ENCODE measurements at places on chromosomes 1 and 21. TPM values are rescaled to one million over a fixed set of nuclear protein-coding genes. Genes with fewer than 3 reads are reported as not detected.

DNA sequence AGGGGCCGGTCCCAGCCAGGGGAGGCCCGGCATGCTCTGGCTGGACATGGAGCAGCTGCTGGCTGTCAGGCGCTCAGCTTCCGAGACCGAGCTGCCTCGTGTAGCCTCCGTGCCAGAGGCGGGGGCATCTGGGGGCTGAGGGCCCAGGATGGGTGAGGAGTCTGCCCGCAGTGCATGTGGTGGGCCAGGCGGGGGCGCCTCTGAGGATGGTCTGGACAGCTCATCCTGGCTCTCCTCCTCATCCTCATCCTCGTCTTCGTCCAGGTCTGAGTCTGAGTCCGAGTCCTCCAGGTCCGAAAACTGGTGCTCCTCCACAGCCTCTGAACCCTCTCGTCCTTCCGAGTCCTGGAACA lies 28.9 kb upstream of the EDN2 start:
- no peak for DNase-seq

DNA sequence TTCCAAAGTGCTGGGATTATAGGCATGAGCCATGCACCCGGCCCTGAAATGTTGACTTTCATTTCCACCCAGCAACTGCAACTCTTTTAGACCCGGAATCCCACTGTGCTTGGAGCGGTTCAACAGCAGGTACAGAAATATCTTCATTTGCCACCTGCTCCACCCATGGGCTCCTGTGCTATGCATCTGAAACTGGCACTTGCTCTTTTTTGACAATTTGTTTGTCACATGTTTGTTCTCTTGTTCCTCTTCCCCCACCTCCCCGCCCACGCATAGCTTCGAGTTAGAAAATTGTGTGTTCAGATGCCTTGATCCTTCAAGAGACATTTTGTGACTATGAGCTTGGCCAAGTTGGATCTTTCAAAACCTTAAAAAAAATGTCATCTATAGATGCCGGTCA lies 2.4 kb upstream of the IFNLR1 start:
- no peak for DNase-seq

GRCh38 chr1:186481303-186481888 lies 20.5 kb upstream of the PDC start:
- DNase-seq = no peak

DNA sequence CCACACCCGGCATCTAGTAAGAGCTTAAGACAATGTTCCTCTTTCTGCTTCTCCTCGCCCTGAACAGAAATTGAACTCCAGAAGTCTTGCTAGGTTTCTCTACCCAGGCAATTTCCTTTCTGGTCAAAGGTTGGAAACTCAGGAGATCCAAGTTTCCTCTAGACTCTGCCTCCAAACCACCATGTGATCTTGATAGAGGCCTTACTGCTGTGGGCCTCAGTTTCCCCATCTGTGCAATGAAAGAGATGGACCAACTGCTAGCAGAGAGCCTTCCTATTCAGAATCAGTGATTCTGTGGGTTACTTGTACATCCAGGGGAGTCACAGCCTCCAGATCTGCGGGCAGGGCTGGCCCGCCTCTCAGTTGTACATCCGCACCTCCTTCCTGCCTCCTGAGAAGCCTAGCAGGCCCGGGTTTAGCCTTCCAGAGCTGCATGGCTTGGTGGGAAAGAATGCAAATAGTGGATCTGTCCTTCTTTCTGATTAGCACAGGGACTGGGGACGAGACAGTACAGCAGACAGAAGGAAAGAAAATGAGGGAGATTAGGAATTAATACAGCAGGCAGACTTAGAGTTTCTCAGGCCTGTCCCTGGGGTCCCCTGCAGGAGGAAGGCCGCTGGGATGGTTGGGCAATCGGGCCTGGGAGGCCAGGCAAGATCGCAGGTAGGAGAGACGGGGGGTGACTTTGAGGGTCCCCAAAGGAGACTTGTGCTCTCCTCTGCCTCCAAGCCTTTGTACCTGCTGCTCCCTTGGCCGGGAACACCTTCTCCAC lies 83.9 kb downstream of the PAX7 start:
- DNase-seq = no peak

GRCh38 chr1:38609166-38610025 lies 250.2 kb downstream of the RRAGC start:
- no peak for DNase-seq

GRCh38 chr1:214493126-214493796 lies 58.1 kb downstream of the PTPN14 start:
- DNase-seq = no peak

DNA sequence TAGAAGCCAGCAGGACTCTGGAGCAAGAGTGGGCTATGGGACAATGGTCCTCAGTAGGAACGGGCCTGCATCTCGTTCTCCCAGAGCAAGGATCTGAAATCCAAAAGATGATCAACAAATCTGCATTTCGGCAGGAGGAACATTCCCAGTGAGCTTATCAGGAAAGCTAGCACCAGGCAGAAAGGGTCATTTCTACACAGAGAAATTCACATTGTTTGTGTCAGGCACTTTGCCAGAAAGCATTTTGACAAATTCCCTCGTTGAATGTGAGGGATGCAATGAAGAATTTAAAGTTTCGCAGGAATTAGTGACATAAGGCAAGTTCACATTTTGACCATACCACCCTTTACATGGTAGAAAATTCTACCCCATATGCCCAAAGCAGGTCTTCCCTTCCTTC lies 31.6 kb upstream of the ETS2 start:
- DNase-seq = peak; percentile 6

GRCh38 chr1:96365596-96366390 lies 355.8 kb upstream of the PTBP2 start:
- DNase-seq = peak; percentile 36

- DNase-seq = no peak
Measured at GRCh38 chr1:86247597-86248279, 91.2 kb upstream of the COL24A1 start.

CDC20 gene
- 27.5 TPM for total RNA-seq

ASH1L gene
- 17.9 TPM for total RNA-seq

SEMA4A gene
- 0.20 TPM for total RNA-seq

COL6A1 gene
- total RNA-seq = 4.0 TPM
